PC-9 (cell line): ENCODE measurements at places on chromosomes 6 and 20.

GRCh38 chr6:26172608-26172968 is 85.4 kb downstream of the HFE start:
- no peak for DNase-seq

GRCh38 chr6:29851190-29851589 is 23.6 kb downstream of the HLA-G start:
- DNase-seq = no peak

GRCh38 chr6:81818901-81819361 is 66.5 kb upstream of the TENT5A start:
- DNase-seq = no peak

DNA sequence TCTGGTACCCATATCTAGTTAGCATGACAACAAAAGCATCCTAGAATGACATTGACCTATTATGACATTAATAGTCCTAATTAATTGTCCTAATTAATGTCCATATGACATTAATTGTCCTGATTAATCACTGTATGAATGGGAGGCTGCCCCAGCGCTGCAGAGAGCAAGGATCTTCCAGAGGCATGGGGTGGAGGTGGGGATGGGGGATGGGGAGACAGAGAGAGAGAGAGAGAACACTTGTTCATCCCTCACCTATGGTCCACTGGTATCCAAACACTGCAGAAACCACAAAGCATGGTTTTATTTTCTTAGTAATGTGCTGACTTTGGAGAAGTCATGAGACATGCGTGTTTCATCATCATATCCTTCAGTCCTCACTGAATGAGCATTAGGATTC is 235.1 kb downstream of the FNDC1 start:
- DNase-seq = no peak

GRCh38 chr20:44836601-44837120 is 26.3 kb upstream of the RIMS4 start:
- no peak for DNase-seq

GRCh38 chr6:168001029-168001332 is 3.5 kb downstream of the KIF25 start:
- no peak for DNase-seq

- DNase-seq = no peak
Observed at GRCh38 chr6:24689964-24690363, 23.1 kb downstream of the ACOT13 start.

GRCh38 chr6:107132330-107132954 is 17.1 kb upstream of the BEND3 start:
- DNase-seq = peak; percentile 44

DNA sequence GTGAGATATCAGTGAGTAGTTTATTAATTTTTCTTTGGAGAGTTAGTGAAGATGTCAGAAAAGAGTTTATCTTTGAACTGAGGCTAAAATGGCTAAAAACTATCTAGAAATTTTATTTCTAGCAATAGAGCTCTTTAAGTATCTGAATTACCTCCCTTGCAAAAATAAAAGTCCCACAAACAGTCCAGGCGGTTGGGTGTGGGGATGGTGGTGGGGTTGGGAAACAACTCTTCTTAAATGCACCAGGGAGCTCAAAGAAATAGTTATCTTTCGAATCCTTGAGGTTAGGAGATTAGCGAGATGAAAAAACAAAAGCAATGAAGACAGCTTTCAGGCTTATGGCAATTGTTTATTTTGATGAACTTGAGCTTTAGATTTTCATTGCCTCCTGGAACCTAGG is 1299.1 kb upstream of the ADGRB3 start:
- no peak for DNase-seq

DNA sequence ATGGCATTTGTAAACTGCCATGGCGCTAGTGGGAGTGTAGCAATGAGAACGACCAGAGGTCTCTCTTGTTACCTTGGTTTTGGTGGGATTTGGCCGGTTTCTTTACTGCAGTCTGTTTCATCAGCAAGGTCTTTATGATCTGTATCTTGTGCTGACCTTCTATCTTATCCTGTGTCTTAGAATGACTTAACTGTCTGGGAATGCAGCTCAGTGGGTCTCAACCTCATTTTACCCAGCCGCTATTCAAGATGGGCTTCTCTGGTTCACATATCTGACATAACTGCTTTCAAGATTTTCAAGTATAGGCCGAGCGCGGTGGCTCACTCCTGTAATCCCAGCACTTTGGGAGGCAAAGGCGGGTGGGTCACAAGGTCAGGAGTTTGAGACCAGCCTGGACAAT is 1.9 kb upstream of the SFT2D1 start:
- no peak for DNase-seq

DNA sequence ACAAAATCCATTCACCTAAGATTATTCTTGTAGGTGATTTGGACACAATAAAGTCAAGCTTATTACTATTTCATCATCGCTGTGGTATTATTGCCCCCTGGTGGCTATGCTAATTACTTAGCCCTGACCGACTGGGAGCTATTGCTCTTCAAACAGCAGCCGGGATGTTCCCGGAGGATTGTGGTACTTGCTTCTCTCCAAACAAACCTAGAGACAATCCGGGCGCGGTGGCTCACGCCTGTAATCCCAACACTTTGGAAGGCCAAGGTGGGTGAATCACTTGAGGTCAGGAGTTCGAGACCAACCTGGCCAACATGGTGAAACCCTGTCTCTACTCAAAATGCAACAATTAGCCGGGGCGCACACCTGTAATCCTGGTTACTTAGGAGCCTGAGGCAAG is 15.4 kb upstream of the STMND1 start:
- DNase-seq = peak; percentile 64

DNA sequence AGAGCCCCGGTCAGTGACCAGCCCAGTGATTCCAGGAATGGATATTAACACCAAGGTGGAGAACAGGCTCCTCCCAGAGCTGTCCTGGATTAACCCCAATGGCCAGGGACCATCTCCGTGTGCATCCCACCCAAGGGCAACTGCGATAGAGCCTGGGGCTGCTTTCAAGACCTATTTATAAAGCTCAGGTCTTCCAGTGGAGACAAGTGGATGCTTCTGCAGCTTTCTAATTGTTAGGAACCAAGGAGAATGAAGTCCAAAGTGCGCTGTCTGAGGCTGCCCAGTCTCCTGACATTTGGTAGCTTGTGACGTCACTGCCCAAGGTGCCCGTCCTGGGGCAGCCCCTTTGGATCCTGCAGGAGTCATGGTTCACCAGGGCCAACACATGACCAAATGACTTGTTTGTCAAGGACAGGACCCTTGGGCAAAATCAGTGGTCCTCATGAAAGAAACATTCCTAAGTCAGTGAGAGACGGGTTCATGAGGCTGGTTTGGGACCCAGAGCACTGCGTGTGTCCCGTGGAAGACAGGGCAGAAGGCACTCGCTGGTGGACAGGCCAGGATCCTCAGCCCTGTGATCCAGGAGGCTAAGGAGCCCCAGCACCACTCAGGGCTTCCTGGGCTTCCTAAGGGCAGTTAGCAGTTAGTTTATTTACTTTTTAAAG is 174.9 kb downstream of the ANKRD60 start:
- no peak for DNase-seq

GRCh38 chr20:20201124-20201523 is 148.8 kb downstream of the CFAP61 start:
- DNase-seq = no peak

DNA sequence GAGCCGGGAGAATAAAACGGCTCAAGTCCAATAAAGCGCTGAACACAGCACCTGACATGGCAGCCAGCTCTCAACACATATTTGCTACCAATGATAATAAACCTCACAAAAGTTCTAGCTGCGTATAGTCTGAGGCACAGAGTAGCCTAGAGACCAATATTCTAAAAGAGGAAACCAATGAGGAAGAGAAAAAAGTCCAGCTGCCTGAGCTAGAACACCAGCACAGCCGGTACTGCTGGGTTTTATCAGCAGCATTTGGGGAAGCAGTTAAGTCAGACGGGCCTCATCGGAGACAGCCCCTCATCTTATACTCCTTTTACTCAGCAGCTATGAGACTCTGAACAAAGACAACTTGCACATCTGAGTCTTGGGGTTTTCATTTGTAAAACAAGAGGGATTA is 2.4 kb upstream of the RTF2 start:
- DNase-seq = no peak

GRCh38 chr6:37572334-37572733 is 72.6 kb upstream of the CCDC167 start:
- no peak for DNase-seq

GRCh38 chr6:70413992-70414494 is 735 bp downstream of the FAM135A start:
- no peak for DNase-seq

GRCh38 chr6:79040083-79040482 is 38.0 kb downstream of the PHIP start:
- DNase-seq = no peak

GRCh38 chr6:66184091-66184490 is 477.1 kb upstream of the EYS start:
- no peak for DNase-seq

DNA sequence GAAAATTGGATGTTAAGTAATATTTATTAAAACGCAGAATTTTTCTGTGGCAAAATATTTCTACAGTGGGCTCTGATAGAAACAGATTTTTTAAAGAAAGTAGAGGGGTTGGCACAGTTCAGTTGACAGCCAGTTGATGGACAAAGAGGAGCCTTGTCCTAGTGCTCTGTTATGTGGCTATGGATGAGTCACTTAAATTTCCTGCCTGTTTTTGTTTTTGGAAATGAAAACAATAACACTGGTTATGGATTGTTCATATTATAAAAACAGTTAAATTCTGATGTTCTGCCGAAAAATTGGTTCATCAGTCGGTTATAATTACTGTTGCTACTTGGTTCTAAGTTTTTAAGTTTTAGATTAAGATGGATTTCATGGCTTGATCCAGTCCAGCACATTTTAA is 42.8 kb downstream of the MYO6 start:
- no peak for DNase-seq

GRCh38 chr6:127178746-127179145 is 60.3 kb downstream of the RSPO3 start:
- DNase-seq = no peak

DNA sequence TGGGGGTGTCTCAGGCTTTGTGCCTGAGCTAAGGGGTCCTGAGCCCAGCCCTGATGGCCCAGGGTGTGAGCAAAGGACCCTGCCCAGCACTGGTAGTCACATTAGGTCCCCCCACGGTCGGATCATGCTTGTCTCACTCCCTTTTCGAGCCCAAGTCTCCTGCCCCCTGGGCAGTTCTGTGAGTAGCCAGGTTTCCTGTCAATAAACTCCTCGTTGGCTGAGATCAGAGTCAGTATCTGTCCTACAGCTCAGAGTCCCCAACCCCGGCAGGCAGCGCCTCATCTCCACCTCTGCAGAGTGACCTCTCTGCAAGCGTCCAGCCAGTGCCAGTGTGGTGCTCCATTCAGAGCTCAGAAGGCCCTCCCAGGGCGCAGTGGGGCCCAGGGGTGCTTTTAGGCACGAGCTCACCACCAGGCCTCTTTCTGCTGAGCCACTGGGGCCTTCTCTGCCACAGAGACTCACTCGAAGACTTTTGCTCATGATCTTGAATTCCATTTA is 93.7 kb upstream of the PMEPA1 start:
- DNase-seq = no peak

- no peak for DNase-seq
Observed at GRCh38 chr6:166406197-166406596, 23.5 kb upstream of the MPC1 start.

DNA sequence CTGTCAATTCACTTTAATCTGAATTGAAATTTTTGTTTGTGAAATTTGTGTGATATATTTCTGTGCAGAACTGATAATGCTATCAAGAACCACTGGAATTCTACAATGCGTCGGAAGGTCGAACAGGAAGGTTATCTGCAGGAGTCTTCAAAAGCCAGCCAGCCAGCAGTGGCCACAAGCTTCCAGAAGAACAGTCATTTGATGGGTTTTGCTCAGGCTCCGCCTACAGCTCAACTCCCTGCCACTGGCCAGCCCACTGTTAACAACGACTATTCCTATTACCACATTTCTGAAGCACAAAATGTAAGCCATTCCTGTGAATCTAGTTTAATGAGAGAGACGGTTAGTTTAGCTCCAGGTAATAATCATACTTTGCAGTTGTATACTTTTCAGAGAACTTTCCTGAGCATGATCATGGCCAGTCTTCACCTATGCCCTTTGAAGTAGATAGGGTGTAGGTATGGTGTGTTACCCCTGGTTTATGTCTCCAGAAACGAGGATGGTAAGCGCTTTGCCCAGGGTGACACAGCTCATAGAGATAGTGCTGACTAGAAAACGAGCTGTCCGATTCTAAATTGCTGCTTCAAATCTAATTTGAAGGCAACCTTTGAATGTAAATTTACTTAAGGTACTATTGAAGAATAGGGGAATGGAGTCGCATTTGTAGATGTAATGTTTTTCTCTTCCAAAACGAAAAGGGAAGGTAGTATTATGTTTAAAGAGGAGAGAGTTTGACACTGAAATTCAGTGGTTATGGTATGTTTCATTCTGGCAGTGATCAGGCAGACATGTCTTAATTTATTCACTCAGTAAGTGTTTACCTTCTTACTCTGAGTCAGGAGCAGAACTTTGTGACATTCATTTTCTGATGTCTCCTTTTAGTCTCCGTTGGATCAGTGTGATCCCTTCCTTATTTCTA is 11.4 kb downstream of the MYB start:
- no peak for DNase-seq

- no peak for DNase-seq
Observed at GRCh38 chr6:43188426-43188825, 6.4 kb downstream of the CUL9 start.

GRCh38 chr6:3290149-3290930 is 31.6 kb downstream of the PSMG4 start:
- DNase-seq = no peak

DNA sequence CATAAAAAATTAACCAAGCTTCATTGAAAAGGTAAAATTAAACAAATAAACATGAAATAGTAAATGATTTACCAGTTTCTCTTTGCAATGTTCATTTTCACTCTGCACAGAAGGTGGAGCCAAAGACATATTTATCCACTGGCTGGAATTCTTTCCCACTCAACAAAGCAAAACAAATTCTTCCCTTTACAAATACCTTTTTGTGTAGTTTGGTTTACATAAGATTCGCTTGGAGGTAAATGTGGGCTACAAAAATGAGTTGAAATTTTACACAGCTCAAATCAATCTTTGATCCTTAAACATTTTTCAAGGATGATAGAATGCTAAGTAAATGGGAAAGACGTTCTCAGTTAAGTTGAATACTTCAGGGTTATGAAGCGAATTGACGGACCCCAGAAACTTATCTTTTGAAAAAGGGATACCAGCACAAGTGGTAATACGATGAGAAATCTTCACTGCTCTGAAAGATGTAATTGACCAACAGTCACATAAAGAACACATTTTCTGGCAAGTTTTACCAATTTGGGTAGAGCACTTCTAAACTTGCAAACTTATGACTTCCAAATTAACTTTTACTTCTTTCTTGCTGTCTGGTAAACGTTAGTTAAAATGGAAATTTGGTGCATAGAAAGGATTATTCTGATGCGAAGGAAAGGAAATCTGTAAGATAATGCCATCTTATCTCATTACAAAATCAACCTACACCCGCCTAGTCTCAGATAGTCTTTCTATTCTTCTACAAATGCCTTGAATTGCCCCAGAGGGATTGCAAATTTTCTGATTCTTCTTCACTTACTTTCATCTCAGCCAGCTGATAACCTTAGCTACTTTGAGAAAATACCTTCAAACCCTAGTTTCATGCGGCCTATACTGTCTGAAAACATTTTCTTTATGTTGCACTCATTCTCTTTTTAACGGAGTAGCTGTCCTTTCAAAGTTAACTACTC is 4.7 kb upstream of the GJA1 start:
- DNase-seq = no peak
